Fibroblast of lung (primary cell): ENCODE measurements at places on chromosomes 16 and 17. TPM values are rescaled to one million over a fixed set of nuclear protein-coding genes. Genes with fewer than 3 reads are reported as not detected.

The NFATC2IP gene
- 15.4 and 16.0 TPM in 2 replicates for total RNA-seq

The VWA3A gene
- 0.17 TPM in 1 of 2 replicates, not detected in the other for total RNA-seq

The CLEC3A gene
- total RNA-seq = not detected in 2 replicates

The OR3A2 gene
- total RNA-seq = under 0.01 TPM in 1 of 2 replicates, not detected in the other

The ARL5C gene
- not detected in 2 replicates for total RNA-seq

The ZNF18 gene
- total RNA-seq = 12.8 and 16.8 TPM in 2 replicates

The PYDC1 gene
- total RNA-seq = not detected in 2 replicates

The PRDM7 gene
- not detected in 2 replicates for total RNA-seq

The FBXW10 gene
- under 0.01 and 0.17 TPM in 2 replicates for total RNA-seq

The SLFN14 gene
- total RNA-seq = not detected in 2 replicates

The GDPD3 gene
- total RNA-seq = 1.0 and 1.2 TPM in 2 replicates

The KIFC3 gene
- 30.3 and 44.9 TPM in 2 replicates for total RNA-seq

The AIPL1 gene
- total RNA-seq = under 0.01 TPM in 1 of 2 replicates, not detected in the other

The MPP2 gene
- total RNA-seq = 1.3 and 2.1 TPM in 2 replicates

The MT1E gene
- 251 and 390 TPM in 2 replicates for total RNA-seq

The NPLOC4 gene
- total RNA-seq = 49.8 and 51.0 TPM in 2 replicates

The NRN1L gene
- total RNA-seq = 0.17 TPM in 1 of 2 replicates, not detected in the other

The PDE6G gene
- total RNA-seq = 0.17 TPM in 1 of 2 replicates, not detected in the other

The ADAD2 gene
- not detected in 2 replicates for total RNA-seq

The SCIMP gene
- total RNA-seq = not detected in 2 replicates

The KRTAP1-1 gene
- not detected in 2 replicates for total RNA-seq

The APOBR gene
- total RNA-seq = under 0.01 TPM in 1 of 2 replicates, not detected in the other

The SKAP1 gene
- total RNA-seq = not detected in 2 replicates

The TBX21 gene
- total RNA-seq = not detected in 2 replicates

The ZFP90 gene
- total RNA-seq = 38.5 and 42.8 TPM in 2 replicates

The ANKS3 gene
- total RNA-seq = 26.2 and 26.3 TPM in 2 replicates

The TAT gene
- total RNA-seq = not detected in 2 replicates

The CES5A gene
- not detected in 2 replicates for total RNA-seq

The SDR42E1 gene
- 0.77 and 1.8 TPM in 2 replicates for total RNA-seq

The SDK2 gene
- under 0.01 and 0.26 TPM in 2 replicates for total RNA-seq

The MILR1 gene
- total RNA-seq = 4.4 and 9.1 TPM in 2 replicates

The MAPT gene
- 0.50 and 0.51 TPM in 2 replicates for total RNA-seq

The IKZF3 gene
- total RNA-seq = not detected in 2 replicates

The PTGES3L gene
- total RNA-seq = 0.17 TPM in 1 of 2 replicates, not detected in the other

The SLC25A19 gene
- total RNA-seq = 7.4 and 9.7 TPM in 2 replicates

The CMTM2 gene
- not detected in 2 replicates for total RNA-seq

The TNFAIP1 gene
- 19.8 and 23.0 TPM in 2 replicates for total RNA-seq

The PDILT gene
- not detected in 2 replicates for total RNA-seq

The MYH8 gene
- total RNA-seq = not detected in 2 replicates

The FBXO39 gene
- total RNA-seq = 0.51 and 0.66 TPM in 2 replicates
